ENCODE measurements at places on chromosomes 4 and X. TPM values are rescaled to one million over a fixed set of nuclear protein-coding genes. Genes with fewer than 3 reads are reported as not detected.

The NXF2 gene
- not detected for polyA plus RNA-seq

The CSAG1 gene
- polyA plus RNA-seq: not detected

The CTAG1B gene
- polyA plus RNA-seq: not detected

The HTN3 gene
- not detected for polyA plus RNA-seq

The SPANXD gene
- not detected for polyA plus RNA-seq

The RXFP1 gene
- polyA plus RNA-seq: 2.6 TPM

The SPANXN3 gene
- polyA plus RNA-seq: not detected

The SATL1 gene
- polyA plus RNA-seq: not detected

The PF4V1 gene
- not detected for polyA plus RNA-seq

GRCh38 chr4:92251711-92252110 is 52.1 kb upstream of the GRID2 start:
- H3K27ac ChIP-seq: no peak overlapping the region
- DNase-seq: no peak
- no peaks in the 10 kb centered on the region for H3K36me3 ChIP-seq
- H3K4me1 ChIP-seq: no peaks in the 10 kb centered on the region

- no peak overlapping the region for H3K27ac ChIP-seq
- H3K4me3 ChIP-seq: no peak overlapping the region
- H3K36me3 ChIP-seq: no peaks in the 10 kb centered on the region
- DNase-seq: no peak
- H3K4me1 ChIP-seq: no peaks in the 10 kb centered on the region
Measured at GRCh38 chr4:127575888-127576287, 56.9 kb upstream of the INTU start.

DNA sequence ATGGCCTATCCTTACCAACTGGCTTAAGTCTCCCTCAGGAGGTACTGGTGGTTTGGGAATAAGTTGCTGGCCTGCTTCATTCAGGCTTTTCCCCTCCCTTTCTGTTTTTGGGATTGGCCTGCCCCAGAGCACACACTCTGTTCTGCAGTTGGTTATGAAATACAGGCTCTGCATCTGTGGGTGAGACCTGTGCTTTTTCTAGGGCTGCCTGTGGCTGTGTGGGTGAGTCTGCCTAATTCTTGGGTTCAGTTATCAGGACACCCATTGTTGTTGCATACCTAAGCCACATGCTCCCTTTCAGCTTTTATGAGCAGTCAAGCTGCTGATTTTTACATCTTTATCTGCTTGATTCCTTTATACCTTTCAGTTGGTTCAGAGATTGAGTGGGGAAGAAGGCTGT is 19.0 kb upstream of the CWH43 start:
- no peaks in the 10 kb centered on the region for H3K4me1 ChIP-seq
- H3K27me3 ChIP-seq: no peaks in the 10 kb centered on the region
- H3K36me3 ChIP-seq: no peaks in the 10 kb centered on the region
- H3K4me3 ChIP-seq: no peak overlapping the region
- DNase-seq: no peak

DNA sequence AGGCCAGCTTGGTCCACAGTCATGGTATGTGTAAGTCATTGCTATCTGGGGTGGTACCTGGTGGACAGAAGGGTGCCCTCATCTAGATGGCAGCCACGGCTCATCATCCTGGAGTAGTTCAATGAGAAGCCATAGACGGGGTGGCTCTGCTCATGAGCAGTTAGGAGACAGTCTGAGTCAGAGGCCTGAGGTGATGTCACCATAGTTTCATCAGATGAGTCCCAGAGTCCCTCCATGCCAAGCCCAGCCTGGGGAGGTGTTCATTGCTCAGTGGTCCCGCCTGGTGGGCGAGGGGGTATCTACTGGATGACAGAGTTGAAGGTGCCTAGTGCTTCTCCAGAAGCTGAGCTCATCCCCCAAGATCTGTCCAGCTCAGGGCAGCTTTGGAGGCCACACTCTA is 49.8 kb downstream of the DLG3 start:
- no peak overlapping the region for H3K27ac ChIP-seq
- no peak for DNase-seq
- no peak overlapping the region for H3K4me3 ChIP-seq
- no peaks in the 10 kb centered on the region for H3K27me3 ChIP-seq
- H3K4me1 ChIP-seq: no peaks in the 10 kb centered on the region

- H3K27me3 ChIP-seq: no peaks in the 10 kb centered on the region
- H3K27ac ChIP-seq: no peak overlapping the region
- DNase-seq: no peak
- no peaks in the 10 kb centered on the region for H3K4me1 ChIP-seq
- no peaks in the 10 kb centered on the region for H3K36me3 ChIP-seq
Measured at GRCh38 chr4:77834403-77834802, 15.2 kb upstream of the CNOT6L start.

- H3K4me3 ChIP-seq: no peak overlapping the region
- H3K4me1 ChIP-seq: no peaks in the 10 kb centered on the region
- H3K27ac ChIP-seq: no peak overlapping the region
- no peak for DNase-seq
- H3K27me3 ChIP-seq: no peaks in the 10 kb centered on the region
Measured at GRCh38 chr4:182901337-182901736, 15.8 kb downstream of the DCTD start.

DNA sequence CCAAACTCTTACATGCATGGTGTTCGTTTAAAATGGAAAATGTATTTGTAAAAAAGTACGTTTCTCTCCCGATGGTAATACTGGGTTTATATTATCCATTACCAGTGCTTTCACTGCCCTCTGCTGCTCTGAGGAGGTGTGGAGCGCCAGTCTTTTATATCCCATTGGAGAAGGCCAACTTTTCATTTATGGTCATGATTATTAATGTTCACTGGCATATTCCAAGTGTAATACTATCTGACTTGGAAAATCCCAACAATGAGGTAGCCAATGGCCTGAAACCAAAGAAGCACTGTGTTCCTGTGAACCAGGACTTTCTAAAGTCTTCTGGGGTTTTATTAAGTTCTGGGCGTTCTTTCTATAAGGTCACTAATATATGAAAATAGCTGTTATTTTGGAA is 80.7 kb downstream of the SYNPO2 start:
- no peak overlapping the region for H3K4me3 ChIP-seq
- no peaks in the 10 kb centered on the region for H3K27me3 ChIP-seq

- no peaks in the 10 kb centered on the region for H3K36me3 ChIP-seq
- no peak overlapping the region for H3K4me3 ChIP-seq
- H3K4me1 ChIP-seq: no peaks in the 10 kb centered on the region
- peak overlapping the region; percentile 26 for H3K27ac ChIP-seq
- no peaks in the 10 kb centered on the region for H3K27me3 ChIP-seq
- DNase-seq: no peak
Measured at GRCh38 chrX:110001740-110002299, 1.1 kb upstream of the TMEM164 start.

DNA sequence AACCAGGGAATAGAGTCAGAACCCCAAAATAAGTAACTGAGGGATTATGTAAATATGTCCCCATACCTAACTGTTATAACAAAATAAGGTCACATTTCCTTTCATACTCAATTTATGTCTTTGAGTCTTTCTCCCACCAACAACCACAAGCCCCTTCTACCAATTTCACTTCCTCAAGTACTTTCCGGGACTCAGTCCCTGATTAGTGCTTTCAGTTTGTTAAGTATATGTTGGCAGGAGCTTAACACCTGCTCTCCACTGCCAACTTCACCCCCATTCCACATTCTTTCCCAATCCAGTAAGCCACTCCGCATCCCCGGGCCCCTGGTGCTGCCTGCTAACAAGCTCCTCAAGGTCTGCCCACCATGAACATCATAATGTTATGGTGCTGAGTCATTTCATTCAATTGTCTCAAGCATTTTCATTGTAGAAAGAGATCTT is 71.3 kb upstream of the SPRY1 start:
- no peaks in the 10 kb centered on the region for H3K27me3 ChIP-seq
- no peaks in the 10 kb centered on the region for H3K36me3 ChIP-seq
- no peak for DNase-seq
- no peaks in the 10 kb centered on the region for H3K4me1 ChIP-seq

- H3K36me3 ChIP-seq: no peaks in the 10 kb centered on the region
- no peak overlapping the region for H3K27ac ChIP-seq
- no peaks in the 10 kb centered on the region for H3K4me1 ChIP-seq
- DNase-seq: no peak
- H3K4me3 ChIP-seq: no peak overlapping the region
- H3K27me3 ChIP-seq: no peaks in the 10 kb centered on the region
Measured at GRCh38 chr4:131348263-131348662, 1800.8 kb upstream of the PCDH10 start.

- H3K27me3 ChIP-seq: no peaks in the 10 kb centered on the region
- H3K27ac ChIP-seq: no peak overlapping the region
- H3K4me3 ChIP-seq: no peak overlapping the region
- no peaks in the 10 kb centered on the region for H3K36me3 ChIP-seq
- DNase-seq: no peak
Measured at GRCh38 chrX:102723456-102723855, 2.9 kb downstream of the GPRASP3 start.

DNA sequence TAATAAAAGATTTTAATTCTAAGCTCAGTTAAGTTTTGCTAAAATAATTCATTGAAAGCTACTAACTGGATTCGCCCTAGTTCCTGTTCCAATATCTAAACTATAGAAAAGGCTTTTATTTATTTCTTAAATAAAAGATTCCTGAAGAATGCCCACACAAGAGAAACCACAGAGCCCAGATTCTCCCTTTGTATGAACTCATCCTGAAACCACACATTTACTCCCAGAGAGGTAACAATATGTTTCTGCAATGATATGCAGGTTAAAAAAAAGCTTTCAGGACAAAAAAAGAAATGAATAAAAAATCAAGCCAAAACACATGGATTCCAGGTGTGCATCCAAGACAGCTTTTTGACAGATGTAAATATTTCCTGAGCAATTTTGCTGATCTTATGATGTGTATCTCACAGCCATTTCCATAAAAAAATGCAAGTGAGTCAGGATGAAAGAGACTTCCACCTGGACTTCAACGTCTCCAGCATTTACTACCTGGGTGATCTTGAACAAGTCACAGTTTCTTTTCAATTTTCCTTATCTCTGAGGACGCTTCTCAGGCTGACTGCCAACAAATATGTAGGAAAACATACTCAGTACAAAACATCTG is 234.4 kb upstream of the FAT1 start:
- H3K27ac ChIP-seq: no peak overlapping the region
- H3K4me3 ChIP-seq: no peak overlapping the region
- no peaks in the 10 kb centered on the region for H3K36me3 ChIP-seq

- H3K36me3 ChIP-seq: no peaks in the 10 kb centered on the region
- peak; percentile 57 for DNase-seq
- H3K27ac ChIP-seq: no peak overlapping the region
- H3K27me3 ChIP-seq: no peaks in the 10 kb centered on the region
Measured at GRCh38 chr4:1593881-1594345, 90.2 kb downstream of the FAM53A start.

DNA sequence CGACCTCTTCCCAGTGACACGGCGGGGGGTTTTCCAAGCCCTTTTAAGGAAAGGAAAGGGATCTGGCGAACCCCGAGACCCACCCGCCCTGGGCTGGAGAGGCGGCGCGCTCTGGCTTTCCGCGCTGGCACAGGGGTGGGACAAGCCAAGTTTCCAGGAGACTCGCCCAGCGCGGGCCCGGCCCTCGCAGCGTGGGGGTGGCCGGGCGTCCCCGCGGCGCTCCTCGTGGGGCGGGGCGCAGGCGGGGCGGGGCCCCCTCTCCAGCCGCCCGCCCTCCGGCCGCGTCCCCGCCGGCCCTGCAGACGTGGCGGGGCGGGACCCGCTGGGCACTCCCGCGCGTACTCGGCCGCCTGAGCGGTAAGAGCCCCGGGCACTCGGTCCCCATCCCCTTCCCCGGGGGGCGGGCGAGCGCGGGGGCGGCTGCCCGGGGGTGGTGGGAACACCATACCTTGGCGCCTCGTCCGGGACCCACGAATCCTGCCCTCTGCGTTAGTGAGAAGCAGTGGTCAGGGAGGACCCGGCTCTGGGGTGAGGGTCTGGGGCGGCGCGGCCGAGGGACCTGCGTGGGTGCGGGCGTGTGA is at the start of gene FAM114A1:
TSS of gene FAM114A1 (plus strand) at position 329 of the 581 bp plus-strand sequence. CDS start 10,273 bp downstream, outside the sequence.
- no peaks in the 10 kb centered on the region for H3K27me3 ChIP-seq
- peaks cover 4% of the 10 kb centered on the region for H3K4me1 ChIP-seq
- DNase-seq: peak; percentile 92
- H3K36me3 ChIP-seq: peaks cover 3% of the 10 kb centered on the region
- peak within 1 kb of the TSS; percentile 94 for H3K4me3 ChIP-seq

DNA sequence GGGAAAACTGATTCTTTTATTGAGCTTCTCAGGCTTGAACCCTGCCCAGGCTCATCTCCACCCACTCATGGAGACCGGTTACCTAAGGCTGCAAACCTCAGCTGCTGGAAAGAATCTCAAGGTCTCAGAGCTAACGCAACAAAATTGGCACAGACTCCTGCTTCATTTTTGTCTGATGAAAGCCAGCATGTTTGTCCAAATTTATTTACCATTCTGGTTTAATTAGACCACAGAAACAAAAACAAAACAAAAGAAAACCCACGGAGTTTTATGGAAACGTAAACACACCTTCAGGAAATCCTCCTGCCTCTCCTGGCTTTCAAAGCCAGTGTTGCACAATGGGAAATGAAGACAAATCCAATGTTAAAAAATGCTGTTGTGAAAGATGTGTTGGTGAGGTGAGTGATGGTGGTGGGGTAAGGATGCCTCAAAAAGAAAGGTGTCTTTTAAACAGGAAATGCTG is 56.4 kb upstream of the PDLIM3 start:
- H3K27me3 ChIP-seq: no peaks in the 10 kb centered on the region
- H3K4me1 ChIP-seq: no peaks in the 10 kb centered on the region
- no peak for DNase-seq
- no peak overlapping the region for H3K4me3 ChIP-seq
- no peaks in the 10 kb centered on the region for H3K36me3 ChIP-seq

DNA sequence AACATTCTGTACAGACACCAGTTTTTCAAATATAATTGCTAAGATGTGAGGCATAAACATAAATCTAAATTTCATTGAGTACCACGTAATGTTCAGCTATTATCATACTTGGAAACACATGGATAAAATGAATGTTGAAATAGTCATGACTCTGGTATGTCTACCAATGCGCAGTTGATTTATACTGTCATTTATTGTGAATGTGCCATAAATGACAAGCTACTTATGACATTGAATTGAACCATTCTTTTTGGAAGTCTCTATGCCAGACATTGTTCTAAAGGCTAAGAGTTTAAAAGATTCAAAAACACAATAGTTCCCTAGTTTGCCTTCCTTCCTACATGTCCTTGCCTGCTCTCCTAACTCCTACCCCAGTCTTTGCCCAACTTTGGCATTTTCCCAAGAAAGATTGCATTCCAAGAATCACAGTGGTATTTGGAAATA is 96.6 kb upstream of the DMD start:
- DNase-seq: no peak
- no peak overlapping the region for H3K4me3 ChIP-seq
- H3K4me1 ChIP-seq: peaks cover 3% of the 10 kb centered on the region

- no peak for DNase-seq
- H3K27ac ChIP-seq: no peak overlapping the region
- H3K27me3 ChIP-seq: no peaks in the 10 kb centered on the region
- no peaks in the 10 kb centered on the region for H3K4me1 ChIP-seq
- H3K4me3 ChIP-seq: no peak overlapping the region
Measured at GRCh38 chr4:79315891-79316290, 10.0 kb downstream of the NAA11 start.

DNA sequence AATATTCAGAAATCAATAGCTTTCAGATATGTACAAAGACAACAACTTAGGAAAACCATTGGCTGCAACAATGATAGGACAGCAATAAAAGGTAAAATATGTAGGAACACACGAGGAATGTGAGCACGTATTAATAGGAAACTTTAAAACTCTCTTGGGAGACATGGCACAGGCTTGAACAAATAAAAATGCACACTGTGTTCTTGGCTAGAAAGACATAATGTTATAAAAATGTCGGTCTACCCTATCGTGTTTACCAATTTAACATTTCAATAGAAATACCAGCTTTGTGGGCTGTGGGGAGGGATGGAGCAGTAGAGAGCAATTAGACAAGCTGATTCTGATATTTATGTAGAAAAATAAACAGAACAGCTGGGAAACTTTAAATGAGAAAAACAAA is 69.0 kb upstream of the FAM9B start:
- DNase-seq: no peak
- no peaks in the 10 kb centered on the region for H3K36me3 ChIP-seq
- no peak overlapping the region for H3K27ac ChIP-seq
- H3K4me3 ChIP-seq: no peak overlapping the region

Data from aorta (tissue), 5 donors.